ENCODE measurements at places on chromosomes 1 and 21.

DNA sequence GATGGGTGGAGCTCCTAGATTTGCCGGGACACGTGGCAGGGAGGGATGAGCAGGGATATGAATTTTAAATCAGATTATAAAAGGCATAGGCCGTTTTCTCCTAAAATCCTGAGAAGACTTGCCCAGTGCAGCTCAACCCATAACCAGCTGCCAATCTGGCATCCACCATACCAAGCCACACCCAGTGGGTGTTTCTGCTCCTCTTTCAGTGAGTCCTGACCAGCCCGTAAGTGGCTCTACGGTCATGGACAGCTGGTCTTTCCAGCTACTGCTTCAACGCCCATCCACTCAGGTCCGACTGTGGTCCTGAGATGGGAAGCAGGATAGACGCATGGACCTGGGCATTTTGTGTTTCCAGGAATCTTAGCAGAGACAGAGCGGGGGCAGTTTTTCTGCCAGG lies 107.2 kb downstream of the LAMC2 start:
- no peak for DNase-seq

DNA sequence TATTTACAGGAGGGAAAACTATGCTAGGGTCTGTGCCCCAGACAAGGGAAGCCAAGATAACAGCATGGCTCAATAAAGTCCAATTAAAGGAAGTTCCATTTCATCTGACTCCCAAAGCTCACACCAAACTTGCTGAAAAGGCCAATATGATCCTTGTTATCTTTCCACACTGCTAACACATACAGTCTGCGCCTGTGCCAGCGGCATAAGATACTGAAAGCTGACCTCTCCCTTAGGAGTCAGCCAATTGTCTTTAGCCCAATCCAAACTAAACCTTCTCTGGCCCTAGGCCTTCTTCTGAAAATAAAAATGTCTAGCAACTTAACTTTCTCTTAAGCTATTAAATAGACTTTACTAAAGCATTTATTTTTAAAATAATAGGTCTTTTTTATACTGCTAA lies 179.0 kb upstream of the PLD5 start:
- no peak for DNase-seq

DNA sequence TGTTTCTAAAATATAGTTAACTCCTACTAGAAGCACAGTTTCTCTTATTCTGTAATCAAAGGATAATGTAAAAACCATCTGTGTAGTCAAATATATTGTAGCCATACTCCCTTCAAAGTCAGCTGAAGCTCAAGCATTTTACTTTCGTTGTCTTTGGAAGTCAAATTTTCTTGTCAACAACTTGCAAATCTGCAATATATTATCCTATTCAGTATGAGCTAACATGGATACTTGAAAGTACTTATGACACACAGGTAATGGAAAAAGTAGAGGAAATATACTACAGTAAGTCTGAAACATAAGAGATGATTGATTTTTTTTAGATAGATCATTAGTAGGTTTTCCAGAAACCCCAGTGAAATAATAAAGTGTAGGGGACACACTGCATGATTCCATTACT lies 121.5 kb downstream of the COL24A1 start:
- no peak for DNase-seq

DNA sequence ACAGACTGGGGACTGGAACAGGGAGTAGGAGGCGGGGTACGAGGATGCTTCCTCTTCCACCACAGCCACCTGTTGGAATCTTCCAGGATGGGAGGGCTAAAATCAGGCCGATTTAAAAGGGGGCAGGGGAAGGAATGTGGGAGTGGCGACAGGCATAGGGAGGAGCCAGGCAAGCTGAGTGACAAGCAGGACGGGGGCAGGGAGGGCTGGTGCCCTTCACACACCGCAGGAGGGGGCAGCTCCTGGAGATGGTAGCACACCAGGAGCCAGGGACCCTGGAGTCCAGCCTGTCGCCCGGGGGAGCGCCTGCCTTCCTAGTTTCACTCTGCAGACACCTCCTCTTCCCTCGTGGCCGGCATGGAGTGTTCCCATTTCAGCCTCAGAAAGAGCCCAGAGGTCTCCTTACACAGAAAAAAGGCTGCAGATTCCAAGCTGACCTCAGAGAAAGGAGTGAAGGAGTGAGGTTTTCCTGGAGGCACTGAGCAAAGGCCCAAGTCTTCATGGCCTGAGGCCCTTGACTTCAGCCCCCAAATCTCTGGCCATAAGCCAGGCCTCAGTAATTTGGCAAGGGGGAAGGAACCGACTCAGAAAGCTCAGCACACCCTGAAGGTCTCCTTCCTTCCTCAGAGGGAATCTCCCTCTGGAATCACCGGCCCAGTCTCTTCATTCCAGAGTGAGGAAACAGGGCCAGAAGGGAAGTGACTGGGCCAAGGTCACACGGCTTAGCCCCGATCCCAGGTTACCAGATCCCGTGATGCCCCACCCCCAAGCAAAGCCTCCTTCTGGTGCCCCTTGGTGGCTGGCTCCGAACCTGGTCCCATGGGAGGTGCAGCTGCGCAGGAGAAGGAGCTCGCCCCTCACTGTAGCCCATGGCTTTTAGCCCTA lies 8.1 kb downstream of the BLACAT1 start:
- no peak for DNase-seq

DNA sequence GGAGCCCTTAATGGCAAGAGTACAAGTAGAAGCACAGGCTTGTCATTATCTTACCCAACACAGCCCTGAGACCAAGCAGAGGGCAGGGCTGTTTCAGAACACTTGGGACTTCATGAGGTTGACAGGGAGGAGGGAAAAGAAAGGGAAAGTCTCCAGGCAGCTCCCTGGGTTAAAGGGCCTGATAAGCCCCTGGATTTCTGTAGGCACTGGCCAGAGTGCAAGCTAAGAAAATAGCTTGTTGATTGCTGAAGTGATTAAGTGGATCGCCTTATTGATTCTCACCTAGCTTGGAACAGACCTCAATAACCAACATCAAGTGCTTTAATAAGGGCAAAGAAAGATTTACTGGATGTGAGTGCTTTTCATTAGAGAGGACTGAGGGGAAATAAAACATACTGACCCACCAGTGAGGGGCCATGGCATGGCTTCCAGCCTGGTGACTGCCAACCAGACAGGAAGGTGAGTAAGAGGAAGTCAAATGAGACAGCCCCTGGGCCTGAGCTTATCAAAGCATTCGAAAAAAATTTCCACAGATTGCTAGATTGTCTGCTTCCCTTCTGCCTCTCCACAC lies 121.4 kb upstream of the NFIA start:
- DNase-seq, result no peak

- DNase-seq, result no peak
Observed at GRCh38 chr1:67827688-67828087, 5.6 kb downstream of the GNG12 start.

DNA sequence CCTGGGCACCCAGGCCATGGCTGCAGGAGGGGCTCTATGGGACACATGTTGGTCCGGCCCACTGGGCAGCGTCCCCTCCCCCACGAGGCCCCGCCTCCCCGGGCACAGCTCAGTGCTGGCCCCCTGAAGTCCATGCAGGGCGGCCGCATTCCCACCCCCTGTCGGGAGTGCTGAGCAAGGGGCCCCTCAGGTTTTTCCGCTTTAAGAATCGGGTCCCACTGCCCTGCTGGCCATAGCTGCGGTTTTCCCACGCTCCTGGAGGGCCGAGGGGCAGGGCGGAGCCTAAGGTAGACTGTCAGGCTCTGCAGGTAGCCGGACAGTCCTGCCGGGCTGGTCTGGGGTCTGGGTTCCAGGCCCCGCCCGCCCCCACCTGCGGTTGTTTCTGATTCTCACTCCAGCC lies 43.5 kb upstream of the CCDC27 start:
- no peak for DNase-seq

- DNase-seq, result no peak
Observed at GRCh38 chr1:221723018-221723847, 18.7 kb downstream of the DUSP10 start.

DNA sequence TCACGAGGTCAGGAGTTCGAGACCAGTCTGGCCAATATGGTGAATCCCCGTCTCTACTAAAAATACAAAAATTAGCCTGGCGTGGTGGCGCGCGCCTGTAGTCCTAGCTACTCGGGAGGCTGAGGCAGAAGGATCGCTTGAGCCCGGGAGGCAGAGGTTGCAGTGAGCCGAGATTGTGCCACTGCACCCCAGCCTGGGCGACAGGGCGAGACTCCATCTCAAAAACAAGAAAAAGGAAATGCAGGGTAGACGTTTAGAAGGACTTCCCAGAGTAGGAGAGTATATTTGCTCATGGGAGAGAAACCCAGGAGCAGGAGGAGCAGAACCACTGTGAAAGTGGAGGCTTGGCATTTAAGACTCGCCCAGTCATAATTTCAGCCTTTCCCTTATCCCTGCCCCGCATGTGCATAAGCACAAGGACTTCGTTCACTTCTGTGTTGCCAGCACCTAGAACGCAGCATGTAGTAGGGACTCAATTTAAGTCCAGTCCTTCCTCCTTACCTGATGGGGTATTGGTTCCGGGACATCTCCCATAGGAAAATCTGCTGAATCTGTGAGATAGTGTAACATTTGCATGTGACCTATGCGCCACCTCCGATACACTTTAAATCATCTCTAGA lies 5.2 kb upstream of the MEF2D start:
- DNase-seq, result no peak

GRCh38 chr21:38631676-38632075 lies 133.4 kb upstream of the ERG start:
- DNase-seq, result no peak

DNA sequence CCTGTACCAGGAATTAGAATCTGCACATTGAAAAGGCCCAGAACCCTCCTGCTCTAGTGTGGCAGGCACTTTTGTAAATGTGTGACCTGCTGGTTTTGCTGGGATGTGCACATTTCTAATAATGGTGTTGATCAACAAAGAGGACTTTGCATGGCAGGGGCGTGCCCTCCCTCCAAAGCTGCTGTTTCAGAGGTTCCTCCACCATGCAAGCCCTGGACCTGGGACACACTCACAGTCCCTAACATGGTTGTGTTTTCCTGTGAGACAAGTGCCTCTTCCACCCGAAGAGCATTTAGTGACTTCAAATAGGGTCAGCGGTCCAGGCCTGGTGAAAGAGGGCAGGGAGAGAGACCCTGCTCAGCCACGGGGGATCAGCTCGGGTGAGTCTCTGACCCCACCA lies 28.1 kb downstream of the TENT5C start:
- DNase-seq, result no peak

- no peak for DNase-seq
Observed at GRCh38 chr1:179121159-179121938, 39.5 kb downstream of the TOR3A start.

- DNase-seq, result no peak
Observed at GRCh38 chr1:17511188-17511587, 28.3 kb upstream of the ARHGEF10L start.

DNA sequence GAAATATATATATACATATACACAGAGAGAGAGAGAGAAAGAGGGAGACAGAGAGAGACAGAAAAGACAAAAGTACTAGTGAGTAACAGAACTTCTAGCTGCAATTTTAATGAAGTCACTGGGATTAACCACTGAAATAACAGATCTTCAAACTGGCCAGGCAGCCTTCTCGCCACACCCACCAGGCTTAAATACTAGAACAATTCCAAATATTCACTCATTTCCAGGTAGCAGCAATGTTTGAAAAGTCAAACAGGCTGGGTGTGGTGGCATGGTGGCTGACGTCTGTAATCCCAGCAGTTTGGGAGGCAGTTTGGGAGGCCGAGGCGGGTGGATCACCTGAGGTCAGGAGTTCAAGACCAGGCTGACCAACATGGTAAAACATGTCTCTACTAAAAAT lies 5.2 kb downstream of the PRDX1 start:
- DNase-seq, result no peak

DNA sequence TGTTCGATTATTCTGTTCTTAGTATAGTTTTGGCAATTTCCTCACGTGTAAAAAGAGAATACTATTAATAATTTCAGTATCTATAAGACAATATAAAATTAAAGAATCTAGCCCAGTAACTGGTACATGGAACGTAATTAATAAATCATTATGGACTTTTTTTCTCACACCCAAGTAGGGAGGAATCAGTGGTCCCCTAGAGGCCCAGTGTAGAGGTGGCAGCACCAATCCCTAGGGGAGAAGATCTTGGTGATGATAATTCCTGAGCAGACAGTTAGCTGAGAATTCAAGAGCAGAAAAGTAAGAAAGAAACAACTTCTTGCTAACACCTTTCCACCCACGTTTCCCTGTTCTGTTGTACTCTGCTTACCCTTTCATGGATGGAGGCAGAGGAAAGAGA lies 19.7 kb upstream of the SELE start:
- DNase-seq, result no peak

GRCh38 chr1:66752000-66752592 lies at the start of gene DYNLT5:
Gene DYNLT5 (plus strand): TSS chr1:66752459. CDS start chr1:66754659, 2,200 bp downstream.
- no peak for DNase-seq

GRCh38 chr1:214566158-214567104 lies 15.0 kb upstream of the PTPN14 start:
- DNase-seq, result no peak

- no peak for DNase-seq
Observed at GRCh38 chr1:74943046-74943445, 191.1 kb upstream of the LHX8 start.

DNA sequence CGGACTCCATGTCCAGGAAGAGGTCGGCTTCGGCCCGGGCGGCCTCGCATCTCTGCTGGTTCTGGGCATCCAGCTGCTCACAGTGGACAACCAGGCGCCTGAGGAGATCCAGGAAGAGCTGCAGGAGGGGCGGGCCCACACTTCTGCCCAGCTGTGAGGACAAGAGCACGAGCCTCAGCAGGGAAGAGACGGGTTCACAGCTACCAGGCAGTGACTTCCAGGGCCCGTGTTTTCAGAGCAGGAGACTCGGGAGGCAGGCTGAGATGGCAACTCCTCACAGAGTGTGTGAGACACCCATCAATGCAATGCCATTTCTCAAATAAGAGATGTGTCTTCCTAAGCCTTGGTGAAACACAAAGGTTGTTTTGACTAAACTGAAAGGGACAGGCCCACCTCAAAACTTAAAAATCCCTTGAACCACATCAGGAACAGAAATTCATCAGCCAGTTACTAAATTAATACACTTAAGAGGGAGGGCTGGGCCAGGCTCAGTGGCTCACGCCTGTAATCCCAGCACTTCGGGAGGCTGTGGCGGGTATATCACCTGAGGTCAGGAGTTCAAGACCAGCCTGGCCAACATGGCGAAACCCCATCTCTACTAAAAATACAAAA lies 43.4 kb downstream of the URB1 start:
- DNase-seq, result no peak

DNA sequence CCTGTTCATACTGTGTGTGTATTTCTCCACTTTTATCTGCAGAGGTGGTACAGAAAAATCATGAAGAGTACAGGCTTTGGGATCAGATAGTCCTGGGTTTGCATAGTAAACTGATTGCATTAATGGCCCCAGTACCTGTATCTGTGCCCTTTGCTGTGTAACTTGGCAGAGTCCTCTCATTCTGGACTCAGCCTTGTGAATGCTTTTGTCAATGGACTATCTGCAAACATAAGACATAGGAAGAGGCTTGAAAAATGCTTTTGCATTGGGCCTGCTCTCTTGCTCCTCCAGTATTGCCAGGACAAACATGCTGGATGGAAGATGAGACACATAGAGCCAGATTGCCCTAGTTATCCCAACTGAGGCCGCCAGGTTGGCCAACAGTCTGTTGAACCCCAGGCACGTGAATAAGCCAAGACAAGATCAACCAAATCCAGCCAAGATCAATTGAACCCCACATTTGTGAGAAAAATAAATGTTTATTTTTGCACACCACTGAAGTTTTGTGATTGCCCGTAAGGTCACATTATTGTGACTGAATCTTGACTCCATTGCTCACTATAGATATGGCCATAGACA lies 37.2 kb downstream of the ADCY10 start:
- DNase-seq, result no peak

- no peak for DNase-seq
Observed at GRCh38 chr1:25695771-25696311, 79.2 kb downstream of the MAN1C1 start.

- no peak for DNase-seq
Observed at GRCh38 chr1:156444407-156445001, 56.1 kb downstream of the MEF2D start.
